Right atrium auricular region (tissue), 2 donors: ENCODE measurements at places on chromosomes 1 and 21. TPM values are rescaled to one million over a fixed set of nuclear protein-coding genes. Genes with fewer than 3 reads are reported as not detected.

DR1 gene
- 28.9 TPM for total RNA-seq

DNA sequence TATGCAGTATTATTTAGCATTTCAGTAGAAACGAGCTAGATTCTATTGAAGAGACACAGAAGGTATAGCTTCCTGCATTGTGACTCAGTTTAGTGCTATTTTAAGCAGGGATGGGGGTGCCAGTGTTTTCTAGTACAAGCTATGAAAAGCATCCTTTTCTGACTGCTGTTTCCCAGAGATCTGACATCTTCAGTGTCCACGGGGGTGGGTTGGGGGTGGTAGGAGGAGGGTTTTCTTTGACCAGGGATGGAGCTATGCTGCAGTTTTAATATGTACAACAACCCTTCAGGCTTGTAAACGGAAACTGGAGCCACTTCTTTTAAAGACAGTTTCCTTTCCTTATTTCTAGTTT is 2.7 kb upstream of the NEGR1 start:
- DNase-seq: no peak

DNA sequence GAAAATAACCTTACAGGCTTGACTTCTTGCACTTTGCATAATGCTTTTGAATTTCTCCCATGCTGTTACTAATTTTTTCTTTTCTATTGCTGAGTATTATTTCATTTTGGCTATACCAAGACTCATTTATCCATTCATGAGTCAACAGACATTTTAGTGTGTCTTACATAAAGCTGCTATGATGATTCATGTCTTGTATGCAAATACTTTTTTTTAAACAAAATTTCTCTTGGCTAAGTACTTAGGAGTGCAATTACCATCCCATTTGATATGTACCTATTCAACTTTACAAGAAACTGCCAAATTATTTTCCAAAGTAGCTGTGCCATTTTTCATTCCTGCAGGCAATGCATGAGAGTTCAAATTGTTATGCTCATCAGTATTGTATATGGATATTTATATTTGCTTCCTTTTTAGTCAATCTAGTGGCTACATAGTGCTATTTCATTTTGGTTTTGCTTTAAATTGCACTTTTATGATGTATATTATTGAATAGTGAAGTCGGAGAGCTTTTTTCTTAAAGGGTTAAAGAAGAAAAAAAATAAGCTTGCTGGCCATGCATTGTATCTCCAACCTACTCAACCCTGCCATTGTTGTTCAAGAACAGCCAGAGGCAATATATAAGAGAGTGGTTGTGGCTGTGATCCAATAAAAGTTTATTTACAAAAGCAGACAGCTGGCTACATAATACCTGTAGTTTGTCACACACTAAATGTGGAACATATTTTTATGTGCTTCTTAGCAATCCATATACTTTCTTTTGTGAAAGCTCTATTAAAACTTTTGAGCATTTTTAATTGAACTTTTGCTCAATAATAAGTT is 862.8 kb downstream of the KCNT2 start:
- no peak for DNase-seq

GRCh38 chr1:53517821-53518352 is 58.7 kb downstream of the DMRTB1 start:
- no peak for DNase-seq

GRCh38 chr1:98296681-98297080 is 364.8 kb upstream of the SNX7 start:
- no peak for DNase-seq

GRCh38 chr1:8649027-8649426 is 168.4 kb downstream of the RERE start:
- no peak for DNase-seq
